ENCODE measurements at places on chromosomes 11 and 22. TPM values are rescaled to one million over a fixed set of nuclear protein-coding genes. Genes with fewer than 3 reads are reported as not detected.

SEPTIN3 gene
- total RNA-seq: 1.2 TPM

NXPE4 gene
- total RNA-seq: not detected

DNA sequence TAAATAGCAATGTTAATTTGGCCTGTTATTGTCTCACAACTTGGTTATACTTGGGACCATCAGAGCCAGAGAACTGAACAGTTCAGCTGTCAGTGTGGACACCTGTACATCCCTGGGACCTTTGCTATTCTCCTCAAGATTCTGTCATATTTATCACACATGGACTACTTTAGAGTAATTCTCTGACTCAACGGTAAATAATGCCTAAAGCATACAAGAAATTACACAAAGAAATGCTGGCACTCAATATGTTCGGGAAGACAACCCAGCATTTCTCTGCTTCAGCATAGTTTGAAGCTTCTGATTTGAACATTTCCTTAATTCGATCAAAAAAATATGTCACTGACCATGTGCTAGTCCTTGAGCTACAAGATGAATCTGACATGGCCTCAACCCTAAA, 34.6 kb upstream of the MMP13 start:
- no peak overlapping the region for H3K27ac ChIP-seq
- H3K4me3 ChIP-seq: no peak overlapping the region

DNA sequence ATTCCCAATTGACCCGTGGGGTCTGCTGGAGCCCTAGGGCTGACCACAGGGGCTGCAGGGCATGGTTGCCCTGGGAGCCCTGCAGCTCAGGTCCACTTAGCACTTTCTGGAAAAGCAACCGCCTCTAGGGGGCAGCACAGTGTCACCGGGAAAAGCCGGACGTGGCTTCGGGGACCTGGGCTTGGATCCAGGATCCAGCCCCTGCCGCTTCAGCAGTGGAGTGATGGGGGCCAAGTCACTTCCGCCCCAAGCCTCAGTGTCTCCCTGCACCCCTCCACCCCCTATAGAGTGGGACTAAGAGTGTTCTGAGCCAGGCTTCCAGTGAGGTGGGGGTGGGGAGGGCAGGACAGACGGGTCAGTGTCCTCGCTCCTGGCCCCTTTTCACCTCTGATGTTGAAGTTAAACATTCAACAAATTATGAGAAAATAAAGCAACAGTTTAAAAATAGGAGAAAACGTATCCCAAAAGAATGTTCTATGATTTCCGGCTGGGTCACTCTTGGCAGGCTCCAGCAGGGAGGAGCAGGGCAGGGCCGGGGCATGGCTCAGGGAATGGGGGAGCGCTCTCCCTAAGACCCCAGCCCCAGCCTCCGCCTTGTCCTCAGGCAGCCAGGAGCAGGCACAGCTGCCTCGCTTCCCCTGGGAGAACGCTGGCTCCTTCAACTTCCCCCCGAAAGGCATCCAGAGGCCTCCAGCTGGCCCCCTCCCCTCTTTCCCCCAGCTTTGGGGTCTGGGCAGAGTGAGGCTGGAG, 96.5 kb upstream of the FGF3 start:
- DNase-seq: peak; percentile 65
- H3K27ac ChIP-seq: no peak overlapping the region
- H3K4me3 ChIP-seq: no peak overlapping the region
- H3K36me3 ChIP-seq: no peaks in the 10 kb centered on the region
- no peaks in the 10 kb centered on the region for H3K27me3 ChIP-seq

ZNF280A gene
- not detected for total RNA-seq
